NCI-H1092 (cell line): ENCODE measurements at places on chromosomes 5 and 9.

- no peak for DNase-seq
Observed at GRCh38 chr5:36300927-36301540, 668 bp downstream of the RANBP3L start.

DNA sequence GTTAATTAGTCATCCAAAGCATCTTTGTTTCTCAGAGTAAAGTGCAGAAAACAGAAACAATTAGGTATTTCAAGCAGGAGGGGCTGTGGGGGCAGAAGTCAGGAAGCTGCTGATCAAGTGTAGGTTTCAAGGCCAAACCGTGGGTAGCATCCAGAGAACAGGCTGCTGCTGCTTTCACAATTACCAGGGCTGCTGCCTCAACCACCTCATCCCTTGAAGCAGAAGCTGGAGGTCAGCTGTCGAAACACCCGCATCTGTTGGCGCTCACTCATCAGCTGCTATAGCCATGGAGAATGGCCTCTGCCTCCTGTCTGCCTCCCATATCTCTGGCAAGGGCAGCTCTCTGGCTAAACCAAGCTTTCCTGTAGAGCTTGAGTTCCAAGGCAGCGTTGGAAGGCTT lies 122.9 kb upstream of the OSMR start:
- no peak for DNase-seq

- no peak for DNase-seq
Observed at GRCh38 chr5:141757402-141757801, 75.4 kb upstream of the ARAP3 start.

- DNase-seq: no peak
Observed at GRCh38 chr9:110880189-110880588, 158.1 kb downstream of the LPAR1 start.

DNA sequence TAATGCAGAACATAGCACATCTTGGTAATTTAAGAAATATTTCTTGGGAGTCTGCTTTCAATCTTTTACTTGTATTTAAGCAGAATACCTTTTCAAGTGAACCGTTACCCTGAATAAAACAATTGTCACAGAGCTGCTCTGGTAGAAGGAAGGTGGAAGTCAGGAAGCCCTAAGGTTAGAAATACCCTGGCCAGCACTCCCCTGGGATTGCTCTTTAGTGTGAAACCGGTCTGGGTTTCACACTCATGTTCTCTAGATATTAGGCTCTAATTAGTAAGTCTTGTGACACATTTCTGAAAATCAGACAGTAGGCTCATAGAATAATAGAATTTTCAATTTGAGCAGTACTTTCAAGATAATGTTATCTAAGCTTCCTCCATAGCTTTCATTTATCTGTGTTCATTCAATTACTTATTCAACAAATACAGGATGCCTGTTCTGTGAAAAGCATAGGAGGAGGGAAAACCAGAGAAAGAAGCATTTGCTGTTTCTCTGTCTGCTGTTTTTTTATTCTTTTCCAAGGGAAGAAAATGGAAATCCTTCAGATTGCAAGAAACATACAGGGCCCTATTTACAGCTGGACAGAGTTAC lies 825.5 kb downstream of the TLR4 start:
- DNase-seq: no peak

DNA sequence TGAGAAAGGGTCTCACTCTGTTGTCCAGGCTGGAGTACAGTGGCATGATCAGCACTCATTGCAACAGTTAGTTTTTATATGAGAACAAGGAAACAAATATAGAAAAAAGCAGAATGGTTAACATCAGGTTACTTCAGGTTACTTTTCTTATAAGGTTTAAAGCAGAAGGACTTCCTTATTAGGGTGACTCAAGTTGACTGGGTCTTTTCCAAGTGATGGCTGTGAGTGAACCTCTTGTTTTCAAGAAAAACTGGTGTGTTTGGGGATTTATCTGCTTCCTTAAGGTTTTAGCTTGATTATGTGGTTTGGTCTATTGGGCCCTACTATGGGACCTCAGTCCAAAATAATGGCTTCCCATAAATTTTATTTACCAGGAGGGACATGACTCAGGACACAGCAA lies 99.2 kb downstream of the ARRDC3 start:
- DNase-seq: no peak

GRCh38 chr5:16140944-16141343 lies 38.6 kb downstream of the MARCHF11 start:
- DNase-seq: no peak

GRCh38 chr9:80435591-80435990 lies 863.8 kb downstream of the TLE4 start:
- no peak for DNase-seq

DNA sequence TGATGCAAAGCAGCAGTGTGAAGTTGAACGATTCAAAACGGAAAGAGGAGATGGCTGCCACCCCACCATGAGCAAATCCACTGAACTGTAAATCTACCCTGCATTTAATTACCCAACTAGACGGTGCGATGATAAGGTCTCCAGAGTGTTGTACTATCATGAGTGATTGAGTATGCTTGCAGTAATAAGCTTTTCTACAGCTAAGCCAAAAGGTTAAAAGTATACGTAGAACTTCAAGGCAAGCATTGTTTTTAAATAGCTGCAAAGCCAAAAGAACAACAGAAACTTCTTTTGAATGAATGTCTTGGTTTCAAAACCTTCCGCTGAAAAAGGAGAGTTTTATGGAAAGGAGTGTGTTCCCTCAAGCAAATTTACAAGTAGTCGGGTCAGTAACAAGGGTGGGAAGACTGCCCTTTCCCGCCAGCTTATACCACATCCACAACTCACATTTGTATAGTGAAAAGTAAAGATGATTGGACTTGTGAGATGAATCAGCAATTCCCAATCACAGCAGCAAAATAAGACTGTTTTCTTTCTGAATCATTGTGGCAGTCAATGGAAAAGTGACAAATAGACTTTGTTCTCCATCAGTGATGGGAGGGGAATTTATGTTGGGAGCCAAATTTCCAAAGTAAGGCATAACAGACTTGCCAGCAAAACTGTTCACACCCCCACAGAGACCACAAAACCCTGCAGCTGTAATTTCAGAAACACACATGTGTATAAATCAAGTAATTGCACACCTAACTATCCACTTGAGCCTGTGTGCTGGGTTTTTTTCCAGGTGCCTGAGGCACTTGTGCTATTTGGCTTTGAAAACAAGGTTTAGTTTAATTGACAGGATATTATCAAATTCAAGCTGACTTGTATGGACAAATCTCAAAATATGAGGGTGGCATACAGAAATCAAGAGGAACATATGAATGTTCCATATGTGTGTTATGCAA lies 407.7 kb upstream of the GRAMD2B start:
- peak; percentile 34 for DNase-seq
